Glomerular endothelial cell (primary cell): ENCODE measurements at places on chromosomes 1 and 21. TPM values are rescaled to one million over a fixed set of nuclear protein-coding genes. Genes with fewer than 3 reads are reported as not detected.

Gene OR2L5
- not detected in 2 replicates for total RNA-seq

GRCh38 chr1:152013664-152014237, 20.1 kb upstream of the S100A10 start:
- DNase-seq: no peak

Gene LCE3D
- not detected in 2 replicates for total RNA-seq

DNA sequence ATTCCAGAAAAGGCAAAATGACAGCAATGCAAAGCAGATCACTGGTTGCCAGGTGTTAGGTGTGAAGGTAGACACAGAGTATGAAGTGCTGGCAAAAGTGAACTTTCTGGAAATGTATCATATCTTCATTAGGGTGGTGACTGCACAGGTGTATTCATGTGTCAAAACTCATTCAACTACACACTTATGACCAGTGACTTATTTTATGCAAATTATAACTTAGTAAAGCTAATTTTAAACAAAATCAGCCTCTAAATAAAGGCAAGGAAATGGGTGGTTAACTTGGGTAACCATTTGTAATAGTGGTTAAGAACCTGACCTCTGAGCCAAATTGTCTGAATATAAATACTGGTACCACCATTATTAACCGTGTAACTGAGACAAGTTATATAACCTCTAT, 7.4 kb downstream of the COP1 start:
- no peak for DNase-seq

Gene NOC2L
- total RNA-seq: 73.8 and 73.9 TPM in 2 replicates
